GM18507 (cell line): ENCODE measurements at places on chromosomes 7 and 10.
A peak's percentile ranks its signal among the peaks of the same experiment; 100 is the strongest.

- no peak for DNase-seq
These were observed 97.6 kb upstream of the GPR22 start for GRCh38 chr7:107372298-107372697.

GRCh38 chr7:26485367-26485934, 193.8 kb downstream of the SNX10 start:
- no peak for DNase-seq

GRCh38 chr7:135414850-135415439, 95.0 kb downstream of the CNOT4 start:
- no peak for DNase-seq

- DNase-seq, result no peak
These were observed 27.0 kb downstream of the RAPGEF5 start for GRCh38 chr7:22329816-22330524.

DNA sequence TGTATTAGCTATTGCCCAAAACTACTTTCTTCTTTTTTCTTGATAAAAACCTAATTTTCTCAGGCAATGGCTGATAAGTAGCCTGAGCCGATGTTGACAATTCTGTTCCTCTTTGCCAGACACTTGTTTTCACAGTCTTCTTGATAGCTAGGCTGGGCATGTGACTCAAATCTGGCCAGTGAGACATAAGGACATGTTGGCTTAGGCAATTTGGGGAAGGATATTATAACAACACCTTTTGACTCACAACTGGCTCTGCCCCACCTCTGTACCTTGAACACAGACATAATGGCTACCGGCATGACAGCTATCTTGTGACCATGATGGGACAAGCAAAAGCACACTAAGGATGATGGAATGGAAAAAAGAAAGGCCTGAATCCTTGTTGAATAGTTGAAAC, 72.9 kb upstream of the GPR22 start:
- no peak for DNase-seq

DNA sequence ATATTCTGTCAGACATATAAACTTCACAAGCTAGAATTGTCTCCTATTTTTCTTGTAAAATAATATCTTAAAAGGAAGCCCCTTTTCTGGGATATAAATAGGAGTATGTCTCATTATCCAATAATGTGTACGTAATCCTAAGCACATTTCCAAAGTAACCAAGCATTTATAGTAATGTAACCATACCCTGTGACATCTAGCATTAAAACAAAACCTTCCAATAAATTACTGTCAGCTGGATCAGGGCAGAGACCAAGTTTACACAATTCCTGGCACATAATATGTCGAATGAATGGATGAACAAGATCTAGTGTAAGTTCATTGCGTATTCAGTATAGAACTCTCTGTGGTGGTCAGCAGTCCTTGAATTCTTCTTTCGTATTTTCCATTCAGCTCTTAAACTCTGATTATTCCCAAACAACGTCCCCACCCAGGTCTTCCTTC, 14.3 kb downstream of the CPED1 start:
- DNase-seq, result no peak

DNA sequence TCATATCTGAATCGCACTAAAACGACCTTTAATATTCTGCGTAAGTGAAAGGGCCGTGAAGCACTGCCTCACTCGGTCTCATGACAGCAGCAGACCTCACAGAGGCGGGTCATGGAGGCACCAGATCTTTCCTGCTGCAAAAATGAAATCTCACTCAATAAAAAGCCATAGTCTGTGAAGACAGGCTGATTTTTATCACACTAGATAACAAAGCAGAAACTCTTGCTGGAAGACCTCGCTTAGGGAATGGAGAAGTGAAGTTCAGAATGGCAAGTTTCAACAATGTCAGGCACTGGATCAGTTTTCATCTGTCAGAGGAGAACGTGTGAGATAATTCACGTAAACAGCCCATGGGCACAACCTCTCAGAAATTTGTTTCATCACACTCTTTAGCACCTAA, 8.0 kb downstream of the SEPHS1 start:
- DNase-seq, result no peak

GRCh38 chr7:151342102-151342646, 562 bp downstream of the NUB1 start:
- peak; percentile 30 for DNase-seq

- DNase-seq, result no peak
These were observed 297.3 kb upstream of the COBL start for GRCh38 chr7:51613911-51614357.

DNA sequence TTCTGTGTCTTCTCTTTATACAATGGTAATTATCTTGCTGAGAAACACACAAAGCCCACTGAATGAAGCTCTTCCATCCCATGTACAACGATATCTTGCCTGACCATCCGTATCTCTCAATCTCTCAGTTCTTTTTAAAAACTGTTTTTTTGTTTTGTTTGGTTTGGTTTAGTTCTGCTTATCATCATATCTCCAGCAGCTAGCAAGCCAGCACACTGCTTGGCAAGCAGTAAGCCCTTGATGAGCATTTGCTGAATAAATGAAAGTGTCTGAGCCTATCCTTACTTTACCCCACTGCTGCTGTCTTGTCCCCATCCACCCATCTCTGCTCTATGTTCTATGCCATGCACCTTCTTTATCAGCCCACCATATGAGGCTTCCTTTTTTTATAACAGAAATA, 34.2 kb downstream of the ITGB1 start:
- no peak for DNase-seq

- no peak for DNase-seq
These were observed 3.0 kb downstream of the TBATA start for GRCh38 chr10:70782086-70782745.

- DNase-seq, result no peak
These were observed 87.2 kb downstream of the CALD1 start for GRCh38 chr7:134866617-134867016.

DNA sequence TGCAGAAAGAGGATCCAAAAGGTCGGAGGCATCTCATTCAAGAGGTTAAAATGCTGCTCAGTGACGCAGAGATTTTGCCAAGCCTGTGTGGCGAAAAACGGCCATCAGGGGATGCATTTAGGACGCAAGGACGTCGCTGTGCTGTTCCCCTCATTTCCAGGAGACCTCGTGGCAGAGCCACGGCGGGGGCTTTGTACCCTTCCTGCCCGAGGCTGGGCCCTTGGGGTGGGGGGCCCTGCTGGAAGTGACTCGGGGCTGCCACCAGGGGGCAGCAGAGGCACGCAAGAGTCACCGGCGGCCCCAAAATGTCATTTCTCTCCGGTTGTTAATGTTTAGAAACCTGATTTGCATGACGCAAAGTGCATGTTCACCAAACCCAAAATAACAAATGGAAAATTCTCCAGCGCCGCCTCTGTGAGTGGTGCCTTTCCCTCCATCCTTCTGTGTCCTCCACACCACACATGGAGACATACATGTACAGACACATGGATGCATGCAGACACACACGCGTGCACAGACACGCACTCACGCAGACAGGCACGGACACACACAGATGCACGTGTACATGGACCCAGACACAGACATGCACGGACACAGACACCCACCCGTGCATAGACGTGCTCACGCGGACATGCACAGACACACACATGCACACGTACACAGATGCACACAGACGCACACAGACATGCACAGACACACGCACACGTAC, 51.0 kb upstream of the NKX6-2 start:
- peak; percentile 32 for DNase-seq

DNA sequence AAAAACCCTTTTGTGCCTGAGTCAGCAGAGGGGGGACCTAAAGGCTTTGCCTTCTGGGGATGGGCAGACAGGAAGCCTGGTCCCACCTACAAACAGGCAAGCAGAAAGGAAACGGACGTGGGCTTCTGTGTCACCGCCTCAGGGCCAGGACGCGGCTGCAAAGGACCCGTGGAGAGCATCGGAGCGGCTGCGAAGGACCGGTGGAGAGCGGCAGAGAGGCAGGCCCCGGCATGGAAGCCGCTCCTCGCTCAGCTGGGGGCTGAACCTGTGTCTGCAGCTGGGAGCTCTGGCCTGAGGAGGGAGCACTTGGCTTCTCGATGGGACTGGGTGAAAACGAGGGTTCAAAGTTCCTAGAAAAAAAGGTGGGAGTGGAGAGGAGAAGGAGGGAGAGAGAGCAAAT, 125.4 kb upstream of the PPP2R2D start:
- no peak for DNase-seq

- no peak for DNase-seq
These were observed 120.4 kb downstream of the ARHGAP21 start for GRCh38 chr10:24603333-24603732.

DNA sequence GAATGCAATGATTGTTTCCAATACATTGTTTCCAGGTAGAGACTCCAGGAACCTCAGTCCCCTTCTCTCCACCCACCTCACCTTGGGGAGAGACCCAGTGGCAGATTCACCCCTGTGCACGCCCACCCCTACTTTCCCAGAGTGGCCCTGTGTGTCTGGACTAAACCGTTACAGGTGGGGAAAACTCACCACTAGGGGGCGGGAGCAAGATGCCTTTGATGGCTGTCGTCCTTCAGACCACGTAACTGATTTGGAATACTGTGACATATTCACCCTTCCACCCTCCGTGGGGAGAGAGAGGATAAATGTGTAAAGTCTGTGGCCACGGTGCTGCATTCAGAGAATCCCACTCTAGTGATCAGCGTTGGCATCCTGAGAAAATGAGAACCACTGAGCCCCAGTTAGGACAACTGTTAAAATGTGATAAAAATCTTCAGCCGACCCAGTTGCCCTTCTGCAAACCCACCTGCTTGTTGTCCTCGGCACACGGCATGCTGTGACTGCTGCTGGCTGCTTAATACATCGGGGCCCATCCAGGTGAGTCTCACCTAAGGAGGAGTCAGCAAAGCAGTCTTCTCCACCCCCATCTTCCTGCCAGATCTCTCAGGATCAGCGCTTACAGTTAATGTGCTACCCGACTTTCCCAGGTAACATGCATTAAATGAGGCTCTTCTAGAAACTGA, 41.5 kb upstream of the NMT2 start:
- DNase-seq, result peak; percentile 30

DNA sequence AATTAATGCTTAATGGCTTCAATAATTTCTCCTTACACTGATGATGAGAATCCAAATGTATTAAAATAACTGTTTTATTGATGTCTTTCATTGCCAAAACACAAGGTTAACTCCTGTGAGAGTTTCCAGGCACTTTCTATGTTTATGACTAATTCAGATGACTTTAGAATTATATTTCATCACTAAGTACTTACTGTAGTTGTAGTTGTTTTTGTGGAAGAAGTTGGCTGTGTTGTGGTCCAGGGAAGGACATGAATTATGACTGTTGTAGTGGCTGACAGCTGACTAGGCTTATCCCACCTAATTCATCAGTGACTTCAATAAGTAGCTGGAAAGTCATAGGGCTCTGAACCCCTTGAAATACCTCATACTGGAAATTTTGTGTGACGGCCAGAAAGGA, 254.8 kb downstream of the HGF start:
- DNase-seq, result no peak

DNA sequence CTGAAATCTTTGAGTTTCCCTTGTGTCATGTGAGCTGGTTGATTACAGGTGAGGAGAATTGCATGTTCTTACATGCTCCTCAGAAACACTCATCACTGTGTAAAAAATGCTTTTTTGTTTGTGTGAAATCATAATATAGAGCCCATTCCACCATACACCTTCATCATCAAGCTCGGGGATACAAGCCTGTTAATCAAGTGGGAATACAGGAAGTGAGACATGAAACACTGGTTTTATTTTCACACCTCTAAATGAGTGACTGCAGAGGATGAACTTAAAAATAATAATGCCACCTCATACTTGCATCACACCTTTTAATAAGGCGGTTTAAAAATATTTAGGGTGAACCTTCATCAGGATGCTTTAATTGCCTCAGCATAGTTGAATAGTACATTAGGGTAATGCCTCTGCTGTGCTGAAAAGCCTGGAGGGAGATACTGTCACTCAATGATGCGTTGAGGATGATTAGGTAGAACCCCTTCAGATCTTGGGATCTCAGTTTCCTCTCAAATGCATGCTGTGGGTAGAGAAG, 164.6 kb downstream of the AUTS2 start:
- no peak for DNase-seq

GRCh38 chr10:88858491-88858890, 6.8 kb upstream of the ANKRD22 start:
- no peak for DNase-seq

- no peak for DNase-seq
These were observed 871.8 kb upstream of the SORCS1 start for GRCh38 chr10:108036265-108036664.

- DNase-seq, result no peak
These were observed 233.7 kb downstream of the ADK start for GRCh38 chr10:74384615-74385183.

- DNase-seq, result peak; percentile 18
These were observed 783 bp downstream of the ANLN start for GRCh38 chr7:36390199-36391090.

DNA sequence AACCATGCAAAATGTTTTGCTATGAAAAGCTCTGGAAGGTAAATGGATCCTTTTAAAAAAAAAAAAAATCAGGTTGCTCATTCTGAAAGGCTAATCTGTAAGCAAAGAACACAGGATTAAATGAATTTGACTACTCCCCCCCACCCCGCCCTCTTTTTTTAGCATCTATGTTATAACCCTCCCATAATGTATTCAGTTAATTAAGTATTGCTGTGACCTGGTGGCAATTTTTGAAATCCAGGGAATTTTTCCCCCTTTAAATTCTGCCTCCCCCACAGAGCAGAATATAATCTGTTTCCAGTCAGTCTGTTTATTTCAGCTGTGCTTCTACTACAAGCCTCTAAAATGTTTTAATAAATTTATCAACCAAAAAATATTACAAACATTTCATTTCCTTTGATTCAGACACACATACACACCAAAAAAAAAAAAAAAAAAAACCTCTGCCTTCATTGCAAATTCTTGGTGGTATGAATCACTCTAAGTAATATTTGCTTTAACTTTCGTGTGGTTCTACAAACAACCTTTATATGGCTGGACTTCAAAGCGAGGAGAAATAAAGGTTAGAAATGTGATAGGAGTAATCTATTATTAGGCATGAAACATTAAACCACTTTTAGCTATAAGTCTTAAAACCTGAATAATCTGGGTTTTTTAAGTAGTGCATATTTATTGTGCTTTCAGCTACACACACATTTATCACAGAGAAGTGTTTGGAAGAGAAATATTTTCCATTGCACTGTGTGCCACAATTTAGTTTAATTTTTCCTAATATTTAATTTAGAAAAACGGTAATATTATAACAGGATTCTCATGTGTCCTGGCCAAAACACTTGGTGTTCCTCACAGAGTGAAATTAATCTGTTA, 64.4 kb upstream of the ARID5B start:
- no peak for DNase-seq

DNA sequence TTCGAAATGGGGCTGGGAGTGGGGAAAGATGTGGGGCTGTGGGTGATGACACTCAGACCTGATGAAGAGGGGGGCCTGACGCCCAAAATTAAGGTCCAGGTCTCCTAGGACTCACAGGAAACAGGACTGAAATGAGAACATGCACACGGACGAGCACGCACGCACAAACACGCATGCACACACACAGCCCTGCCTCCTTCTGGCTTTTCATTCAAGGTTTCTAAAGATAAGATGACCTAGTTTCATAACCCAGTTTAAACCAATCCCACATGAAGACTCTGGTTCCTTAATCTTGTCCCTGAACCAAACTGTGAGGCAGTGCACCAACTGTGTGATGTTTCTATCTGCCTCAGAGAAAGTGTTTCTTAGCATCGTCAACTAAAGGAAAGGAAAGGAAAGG, 162.0 kb downstream of the DGKI start:
- DNase-seq, result no peak

- DNase-seq, result no peak
These were observed 228.9 kb upstream of the CELF2 start for GRCh38 chr10:10788761-10789160.

- DNase-seq, result no peak
These were observed 13.5 kb upstream of the GPR85 start for GRCh38 chr7:113100121-113100603.
